Activated naive CD4-positive, alpha-beta T cell treated with anti-CD3 and anti-CD28 coated beads, Interleukin-2, amount 50 U/mL, for 16 hours (primary cell): ENCODE measurements at places on chromosomes 11 and 22.
A peak's percentile ranks its signal among the peaks of the same experiment; 100 is the strongest.

GRCh38 chr22:45008751-45009605 lies 827 bp downstream of the PHF21B start:
- DNase-seq, result no peak

DNA sequence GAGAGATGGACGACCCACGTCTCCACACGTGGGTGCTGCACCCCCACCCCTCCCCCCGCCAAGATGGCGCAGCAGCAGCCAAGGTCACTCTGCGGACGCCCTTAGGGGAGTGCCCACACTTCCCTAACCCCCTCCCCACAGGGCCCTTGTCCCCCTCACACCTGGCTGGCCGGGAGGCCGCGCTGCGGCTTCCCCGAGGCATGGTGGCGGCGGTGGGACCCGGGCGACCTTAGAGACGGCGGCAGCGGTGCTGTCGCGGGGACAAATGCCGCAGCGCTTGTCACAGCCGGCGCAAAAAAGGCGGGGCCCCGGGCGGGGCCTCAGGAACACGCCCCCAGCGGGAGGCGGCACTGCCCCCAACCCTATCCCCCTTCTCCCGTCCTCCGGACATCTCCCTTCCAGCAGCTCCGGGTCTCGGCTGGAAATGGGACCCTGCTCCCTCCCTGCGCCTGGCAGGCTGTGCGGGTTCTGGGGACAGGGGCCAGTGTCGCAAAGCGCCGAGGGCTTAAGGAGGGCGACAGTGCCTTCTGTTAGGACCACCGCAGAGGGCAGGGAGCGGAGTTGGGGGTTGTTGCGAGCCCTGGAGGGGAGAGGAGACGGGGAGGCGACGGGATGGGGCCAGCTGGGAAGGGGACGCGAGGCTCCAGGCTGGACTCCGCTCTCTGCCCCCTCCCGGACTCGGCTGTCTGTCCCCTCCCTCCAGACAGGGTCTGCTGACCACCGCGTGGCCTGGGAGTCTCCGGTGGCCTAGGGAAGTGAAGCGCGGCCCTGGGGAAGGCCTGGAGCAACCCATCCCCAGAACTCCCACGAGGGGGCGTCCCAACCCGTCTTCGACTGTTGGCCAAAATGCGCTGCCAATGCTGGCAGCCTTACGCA lies at the start of gene CHCHD10:
Gene CHCHD10, minus strand, starts transcription at position 300 of the 876 bp plus-strand sequence. Its CDS starts 98 bp downstream, at position 202.
- peak; percentile 82 for DNase-seq

- DNase-seq, result no peak
These were observed 77.2 kb downstream of the PRR5L start for GRCh38 chr11:36373016-36374010.

DNA sequence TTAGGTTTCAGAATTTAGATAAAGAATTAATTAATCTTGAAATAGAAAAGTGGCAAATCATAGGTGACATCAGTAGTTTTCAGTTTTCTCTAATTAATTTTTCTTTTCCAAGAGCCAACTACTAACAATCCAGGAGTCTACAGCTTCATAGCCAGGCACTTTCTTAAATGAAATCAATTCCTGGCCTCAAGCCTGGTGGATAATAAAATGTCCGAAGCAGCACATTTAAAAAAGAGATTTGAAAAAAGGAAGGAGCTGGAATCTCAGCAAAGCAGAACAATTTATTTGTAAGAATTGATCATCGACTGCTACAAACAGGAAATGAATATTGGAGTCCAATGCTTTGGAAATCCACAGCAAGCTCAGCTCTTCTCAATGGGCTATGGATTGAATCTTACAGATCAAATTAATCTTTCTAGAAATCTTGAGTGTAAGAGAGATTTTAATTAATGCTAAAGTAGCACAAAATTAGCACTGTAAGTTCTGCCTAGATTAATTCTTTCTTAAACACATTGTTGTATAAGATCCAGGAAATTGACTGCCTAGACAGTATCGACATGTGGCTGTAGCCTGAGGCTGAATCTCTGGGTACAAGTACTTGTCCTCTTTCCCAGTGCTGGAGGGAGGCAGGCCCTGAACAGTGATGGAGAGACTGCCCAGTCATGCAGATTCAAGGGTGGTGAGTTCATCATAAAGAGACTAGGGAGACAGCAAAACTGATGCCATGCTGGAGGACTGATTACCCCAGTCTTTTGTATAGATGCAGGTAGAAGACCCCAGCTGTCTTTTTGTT lies 167.8 kb upstream of the POU2AF2 start:
- no peak for DNase-seq

GRCh38 chr11:119990309-119991021 lies 147.4 kb downstream of the TRIM29 start:
- no peak for DNase-seq

- no peak for DNase-seq
These were observed 1784.7 kb downstream of the LRRC4C start for GRCh38 chr11:39674761-39675160.

- DNase-seq, result no peak
These were observed 1.5 kb upstream of the CD151 start for GRCh38 chr11:831118-831864.

DNA sequence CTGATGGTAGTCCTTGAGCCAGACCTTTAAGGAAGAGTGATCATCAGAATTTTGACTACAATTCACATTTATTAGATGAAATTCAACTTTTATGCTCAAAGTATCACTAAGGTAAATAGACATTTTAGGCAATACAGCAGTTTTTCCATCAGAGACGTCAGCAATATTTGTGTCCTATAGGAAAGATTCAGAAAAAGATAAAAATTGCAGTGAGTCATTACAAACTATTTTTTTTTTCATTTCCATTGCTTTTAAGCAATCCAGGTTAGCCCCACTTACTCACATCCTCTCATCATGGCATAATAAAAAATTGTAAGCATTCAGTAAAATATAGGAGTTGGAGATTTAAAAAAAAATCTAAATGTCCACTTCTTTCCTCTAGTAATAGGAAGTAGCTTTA lies 46.9 kb downstream of the MSANTD4 start:
- no peak for DNase-seq

GRCh38 chr11:133993107-133993506 lies 36.3 kb upstream of the IGSF9B start:
- no peak for DNase-seq

GRCh38 chr11:85748455-85748891 lies 62.5 kb downstream of the SYTL2 start:
- DNase-seq, result no peak

GRCh38 chr11:29208117-29208516 lies 808.7 kb downstream of the KCNA4 start:
- DNase-seq, result no peak

GRCh38 chr11:77590194-77590782 lies 535 bp downstream of the AQP11 start:
- peak; percentile 17 for DNase-seq

DNA sequence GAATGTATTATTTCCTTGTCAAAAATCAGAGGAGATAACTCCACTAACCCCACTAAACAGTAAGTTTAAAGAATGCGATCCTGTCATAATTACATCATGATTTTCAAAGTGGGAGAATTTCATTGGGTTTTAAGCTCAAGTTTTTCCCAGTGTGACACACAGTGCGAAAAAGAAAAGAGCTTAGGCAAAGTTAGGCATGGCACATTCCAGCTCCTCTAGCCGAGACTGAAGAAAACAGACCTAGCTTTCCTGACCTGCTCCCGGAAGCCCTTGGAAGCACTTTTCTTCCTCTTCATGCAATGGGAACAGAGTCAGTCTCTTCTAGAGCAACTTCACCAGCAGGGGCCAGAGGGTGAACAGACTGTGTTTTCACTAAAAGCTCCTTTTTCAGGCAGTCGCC lies 76.6 kb upstream of the AKIP1 start:
- no peak for DNase-seq

DNA sequence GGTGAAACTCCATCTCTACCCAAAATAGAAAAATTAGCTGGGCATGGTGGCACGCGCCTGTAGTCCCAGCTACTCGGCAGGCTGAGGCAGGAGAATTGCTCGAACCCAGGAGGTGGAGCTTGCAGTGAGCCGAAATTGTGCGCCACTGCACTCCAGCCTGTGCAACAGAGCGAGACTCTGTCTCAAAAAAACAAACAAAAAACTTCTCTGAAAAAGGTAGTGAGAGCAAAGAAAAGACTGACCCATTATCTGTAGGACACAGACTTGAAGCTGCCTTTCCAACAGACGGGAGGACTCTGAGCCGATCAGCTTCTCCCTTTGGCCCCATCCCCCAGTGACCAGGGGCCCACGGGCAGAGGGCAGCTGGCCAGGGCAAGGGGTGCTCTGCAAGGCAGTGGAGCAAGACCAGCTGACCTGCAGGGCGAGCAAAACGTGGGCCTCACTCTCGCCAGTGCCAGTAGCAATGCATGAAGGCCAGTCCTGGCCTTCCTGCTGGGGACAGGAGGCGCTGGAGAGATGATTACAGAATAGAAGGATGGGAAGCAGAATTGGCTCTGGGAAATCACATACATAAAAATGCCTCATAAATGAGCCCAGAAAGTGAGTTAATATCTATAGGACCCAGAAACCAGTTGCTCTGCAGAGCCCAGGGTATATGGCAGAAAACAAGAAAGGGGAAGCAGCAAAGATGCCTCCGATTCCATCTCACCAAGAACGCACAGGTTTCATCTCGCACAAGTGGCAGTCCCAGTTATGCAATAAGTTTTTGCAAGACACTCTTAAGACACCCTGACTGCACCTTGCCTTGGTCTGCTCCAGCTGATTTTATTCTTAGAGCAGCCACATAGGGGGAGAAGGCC lies 2.8 kb downstream of the EHD1 start:
- DNase-seq, result no peak

DNA sequence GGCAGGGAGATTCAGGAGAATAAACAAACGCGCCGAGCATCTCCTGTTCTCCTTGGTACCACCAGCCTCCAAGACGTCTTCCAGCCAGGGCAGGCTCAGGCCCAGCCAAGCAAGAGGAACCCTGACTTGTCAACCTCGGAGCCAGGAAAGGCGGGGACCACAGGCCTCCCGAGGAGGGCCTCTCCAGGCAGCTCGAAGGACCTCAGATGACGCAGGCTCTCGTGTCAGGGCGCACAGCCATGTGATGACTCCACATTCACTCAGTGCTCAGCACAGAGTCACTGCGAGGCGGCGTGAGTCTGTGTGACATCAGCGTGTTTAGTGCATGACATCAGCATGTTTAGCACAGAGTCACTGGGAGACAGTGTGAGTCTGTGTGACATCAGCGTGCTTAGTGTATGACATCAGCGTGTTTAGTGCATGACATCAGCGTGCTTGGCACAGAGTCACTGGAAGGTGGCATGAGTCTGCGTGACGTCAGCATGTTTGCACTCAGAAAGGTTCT lies 241.4 kb downstream of the BRD1 start:
- peak; percentile 9 for DNase-seq

- DNase-seq, result no peak
These were observed 170.6 kb upstream of the SOX6 start for GRCh38 chr11:16526947-16527346.

DNA sequence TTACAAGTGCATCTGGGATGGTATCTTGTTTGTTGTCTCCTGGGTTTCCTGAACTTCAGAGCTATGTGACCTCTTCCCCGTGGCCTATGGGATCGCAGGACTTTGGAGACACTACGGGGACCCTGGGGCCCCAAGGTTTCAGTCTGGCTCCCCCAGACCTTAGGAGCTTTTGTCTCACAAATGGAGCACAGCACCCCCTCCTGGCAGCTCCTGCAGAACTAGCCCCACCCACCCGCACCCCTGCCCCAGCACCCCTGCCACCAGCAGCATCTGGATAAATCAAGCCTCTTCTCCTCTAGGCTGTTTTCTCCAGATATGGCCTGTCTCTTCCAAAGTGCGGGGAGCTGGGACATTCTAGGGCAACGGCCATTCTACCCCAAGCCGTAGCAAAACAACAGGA lies 10.4 kb downstream of the RCOR2 start:
- DNase-seq, result peak; percentile 60

- no peak for DNase-seq
These were observed 24.1 kb upstream of the WNT11 start for GRCh38 chr11:76230392-76230791.

- no peak for DNase-seq
These were observed 11.5 kb upstream of the TBC1D22A start for GRCh38 chr22:46750863-46751443.

- DNase-seq, result no peak
These were observed 35.9 kb downstream of the RTN4R start for GRCh38 chr22:20232237-20232598.

DNA sequence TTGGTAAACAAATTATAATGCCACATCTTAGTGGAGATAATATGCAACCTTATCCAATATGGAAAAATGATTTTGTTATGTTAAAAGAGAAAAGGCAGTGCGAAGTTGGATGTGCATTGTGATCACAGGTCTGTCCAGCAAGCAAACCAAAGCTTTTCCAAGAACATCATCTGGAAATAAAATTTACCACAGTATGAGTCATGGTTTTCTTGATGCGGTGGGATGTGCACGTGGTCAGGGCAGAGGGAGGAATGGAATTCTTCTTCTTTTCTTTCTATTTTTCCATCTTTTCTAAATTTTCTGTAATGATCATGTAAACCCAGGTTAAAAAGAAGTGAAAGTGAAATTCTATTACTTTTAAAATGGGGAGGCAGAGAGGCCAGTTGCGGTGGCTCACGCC lies 169.8 kb downstream of the C11orf91 start:
- no peak for DNase-seq

GRCh38 chr22:23068832-23069385 lies 1.4 kb upstream of the GNAZ start:
- DNase-seq, result peak; percentile 1

DNA sequence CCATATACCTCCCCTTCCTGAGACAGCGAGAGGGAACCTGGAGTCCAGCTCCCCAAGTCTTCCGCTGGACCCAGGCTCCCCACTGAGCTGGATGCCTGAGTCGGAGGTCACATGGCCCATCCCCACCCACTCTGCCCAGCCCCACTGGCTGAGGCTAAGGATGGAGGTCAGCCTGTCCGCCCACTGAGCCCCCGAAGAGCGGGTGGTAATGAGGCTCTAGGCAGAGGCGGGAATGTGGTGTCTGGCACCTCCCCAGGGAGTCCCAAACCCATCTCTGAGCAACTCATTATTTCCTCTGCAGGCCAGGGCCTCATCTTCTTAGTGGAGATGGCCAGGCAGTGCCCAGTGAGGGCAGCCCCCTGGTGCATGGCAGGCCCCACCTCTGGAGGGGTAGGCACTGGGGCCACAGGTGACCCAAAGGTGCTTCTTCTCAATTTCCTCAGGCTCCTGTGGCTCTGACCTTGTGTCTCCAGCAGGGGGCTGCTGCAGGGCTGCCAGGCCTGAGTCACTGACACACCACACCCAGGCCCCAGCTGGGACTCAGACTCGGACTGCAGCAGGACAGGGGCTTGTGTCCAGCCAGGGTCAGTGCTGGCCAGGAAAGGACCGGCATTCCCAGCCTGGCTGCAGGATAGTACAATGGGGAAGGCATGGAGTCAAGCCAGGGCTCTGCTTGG lies 10.2 kb upstream of the PDE2A start:
- DNase-seq, result peak; percentile 58

GRCh38 chr11:33618351-33618710 lies 82.3 kb downstream of the C11orf91 start:
- DNase-seq, result no peak

- DNase-seq, result no peak
These were observed 64.5 kb downstream of the MPPED1 start for GRCh38 chr22:43476341-43476740.

- no peak for DNase-seq
These were observed 55.6 kb downstream of the TCF20 start for GRCh38 chr22:42214633-42215415.

- no peak for DNase-seq
These were observed 47.5 kb downstream of the IGLL5 start for GRCh38 chr22:22935056-22935545.

- DNase-seq, result no peak
These were observed 19.2 kb downstream of the DDX6 start for GRCh38 chr11:118771547-118772288.

GRCh38 chr11:88410656-88411055 lies 73.1 kb upstream of the CTSC start:
- no peak for DNase-seq
